ENCODE measurements at places on chromosomes 16 and 17.

GRCh38 chr17:17590883-17591354 lies 589 bp downstream of the PEMT start:
- no peak for DNase-seq

DNA sequence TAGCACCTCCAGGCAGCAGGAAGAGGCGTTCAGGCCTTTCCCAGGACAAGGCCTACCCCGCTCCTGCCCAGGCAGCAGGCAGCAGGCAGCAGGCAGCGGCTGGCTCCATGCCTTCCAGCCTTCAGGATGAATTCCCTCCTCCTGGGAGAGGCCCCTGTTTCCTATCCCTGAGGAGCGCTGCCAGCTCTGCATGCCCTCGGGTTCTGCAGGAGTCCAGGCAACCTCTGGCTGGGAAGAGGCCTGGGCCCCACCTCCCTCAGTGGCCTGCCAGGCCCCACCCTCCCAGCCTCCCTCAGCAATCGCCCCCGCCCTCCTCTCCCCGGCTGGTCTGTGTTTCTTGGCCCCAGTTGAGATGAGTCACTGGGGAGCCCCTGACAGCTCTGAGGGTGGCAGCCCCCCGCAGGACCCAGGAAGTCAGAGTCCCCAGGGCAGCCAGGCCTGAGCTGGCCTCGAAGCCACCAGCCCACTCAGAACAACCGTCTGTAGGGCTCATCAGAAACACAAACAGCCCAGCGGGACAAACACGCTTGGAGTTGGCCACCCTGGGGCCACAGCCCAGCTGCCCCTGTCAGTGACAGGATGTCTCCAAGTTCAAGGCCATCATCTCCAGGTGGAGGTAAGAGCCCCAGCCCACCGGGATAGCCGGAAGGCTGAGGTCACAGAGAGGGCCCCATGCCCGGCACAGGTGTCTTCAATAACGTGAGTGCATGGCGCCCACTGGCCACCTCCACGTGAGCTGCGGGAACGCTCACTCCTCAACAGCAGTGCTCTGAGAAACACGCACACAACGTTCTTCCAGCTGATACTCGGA lies 39.5 kb upstream of the CIBAR2 start:
- DNase-seq, result no peak

DNA sequence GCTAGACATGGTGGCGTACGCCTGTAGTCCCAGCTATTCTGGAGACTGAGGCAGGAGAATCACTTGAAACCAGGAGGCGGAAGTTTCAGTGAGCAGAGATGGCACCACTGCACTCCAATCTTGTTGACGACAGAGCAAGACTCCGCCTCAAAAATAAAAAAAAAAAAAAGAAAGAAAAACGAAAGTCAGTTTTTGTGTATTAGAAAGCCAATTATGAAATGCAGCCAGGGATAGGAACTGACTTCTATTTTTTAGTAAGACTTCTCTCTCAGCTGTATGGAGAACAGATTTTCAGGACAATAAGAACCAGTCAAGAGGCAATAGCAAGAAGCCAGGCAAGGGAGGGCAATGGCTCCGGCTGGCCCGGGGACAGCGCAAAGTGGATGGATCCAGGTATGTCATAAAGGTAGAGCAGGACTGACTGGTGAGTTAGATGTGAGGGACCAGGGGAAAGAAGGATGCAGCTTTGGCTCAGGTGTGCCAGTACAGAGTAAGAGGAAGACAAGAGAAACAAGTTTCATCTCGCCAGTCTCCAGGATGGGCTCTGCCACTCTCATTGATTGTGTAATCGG lies 12.5 kb upstream of the CCL1 start:
- no peak for DNase-seq

GRCh38 chr16:75202069-75202590 lies 4.8 kb downstream of the CTRB2 start:
- no peak for DNase-seq

DNA sequence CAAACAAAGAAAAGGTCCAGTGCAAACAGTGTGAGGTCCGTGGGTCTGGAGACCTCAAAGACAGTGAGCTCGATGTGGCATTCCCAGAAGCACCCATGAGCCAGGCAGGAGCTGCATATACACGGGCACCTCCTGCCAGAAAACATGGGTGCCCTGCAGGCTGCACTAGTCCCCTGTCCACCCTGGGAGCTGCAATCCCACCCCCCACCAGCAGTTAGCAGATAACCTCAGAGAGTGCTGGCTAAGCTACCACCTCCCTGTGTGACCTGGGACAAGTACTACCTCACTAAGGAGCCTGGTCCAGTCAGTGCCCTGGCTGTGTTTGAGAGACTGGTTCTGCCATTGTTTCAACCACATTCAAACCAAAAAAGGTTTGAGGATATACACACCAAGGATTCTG lies 135.7 kb downstream of the ZNF423 start:
- DNase-seq, result no peak

DNA sequence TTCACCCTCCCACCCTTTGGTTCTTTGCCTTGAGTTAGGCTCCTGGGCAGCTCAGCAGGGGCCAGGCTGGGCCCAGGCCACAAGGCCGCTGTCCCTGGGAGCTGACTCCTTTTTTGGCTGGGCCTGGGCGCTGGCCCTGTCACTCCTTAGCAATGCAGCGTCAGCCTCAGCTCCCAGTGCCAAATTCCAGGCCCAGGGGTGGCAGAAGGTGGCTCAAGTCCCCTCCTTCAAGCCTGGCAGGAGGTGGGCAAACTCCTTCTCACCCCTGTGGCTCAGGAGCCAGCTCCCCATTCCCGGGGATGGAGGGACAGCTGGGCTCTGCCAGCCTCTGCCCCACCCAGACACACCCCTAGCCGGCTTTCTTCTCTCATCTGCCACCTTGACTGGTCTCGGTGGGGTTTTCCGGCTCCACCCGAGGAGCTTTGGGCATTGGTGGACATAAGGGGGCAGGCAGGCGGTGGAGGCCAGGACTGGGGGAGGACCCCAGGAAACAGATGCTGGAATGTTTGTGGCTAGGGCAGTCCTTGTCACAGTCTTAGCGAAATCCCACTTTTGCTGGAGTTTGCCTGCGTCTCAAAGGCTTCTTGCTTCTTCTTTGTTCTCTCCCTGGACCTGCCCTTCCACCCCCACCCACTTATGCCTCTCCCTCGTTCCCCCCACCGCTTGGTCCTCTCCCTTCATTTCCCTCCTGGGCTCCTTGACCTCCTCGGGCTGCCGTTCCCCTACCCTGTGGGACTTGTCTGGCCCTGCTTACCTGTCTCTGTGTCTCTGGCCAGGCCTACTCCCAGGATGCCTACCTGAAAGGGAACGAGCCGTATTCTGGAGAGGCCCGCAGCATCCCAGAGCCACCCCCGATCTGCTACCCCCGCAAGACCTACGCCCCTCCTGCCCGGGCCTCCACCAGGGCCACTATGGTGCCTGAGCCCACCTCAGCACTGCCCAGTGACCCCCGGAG lies 37.4 kb downstream of the ARHGAP23 start:
- DNase-seq, result no peak

- no peak for DNase-seq
These were observed 3.0 kb downstream of the COA3 start for GRCh38 chr17:42795465-42795864.

Data from esophagus squamous epithelium (tissue), 5 donors.